Camera-type eye (tissue), 1 donor: ENCODE measurements at places on chromosomes 3 and 15. TPM values are rescaled to one million over a fixed set of nuclear protein-coding genes. Genes with fewer than 3 reads are reported as not detected.

APBA2 gene
- 49.4 TPM for total RNA-seq

XCR1 gene
- not detected for total RNA-seq

CPN2 gene
- total RNA-seq: not detected

CEP19 gene
- total RNA-seq: 7.4 TPM

GOLGA6B gene
- total RNA-seq: not detected

SLC27A2 gene
- total RNA-seq: 10.4 TPM

SPESP1 gene
- 0.93 TPM for total RNA-seq

PP2D1 gene
- total RNA-seq: not detected

ST3GAL6 gene
- total RNA-seq: 7.3 TPM

FGF12 gene
- 13.0 TPM for total RNA-seq

AHSG gene
- total RNA-seq: not detected

IGSF10 gene
- 36.2 TPM for total RNA-seq

LRRC31 gene
- total RNA-seq: not detected

PCYT1A gene
- 48.7 TPM for total RNA-seq

NR2F2 gene
- total RNA-seq: 27.2 TPM

APH1B gene
- total RNA-seq: 22.2 TPM

ACKR4 gene
- 6.6 TPM for total RNA-seq

MYZAP gene
- total RNA-seq: 2.9 TPM

ESYT3 gene
- 3.6 TPM for total RNA-seq

ASB14 gene
- 0.33 TPM for total RNA-seq

RNU5B-1 gene
- total RNA-seq: not detected

GOLGA6L7 gene
- not detected for total RNA-seq

PHLDB2 gene
- 41.3 TPM for total RNA-seq

ZNF609 gene
- 49.6 TPM for total RNA-seq

PRR20G gene
- not detected for total RNA-seq

RARRES1 gene
- 11.8 TPM for total RNA-seq

GNAT1 gene
- 66.7 TPM for total RNA-seq

TM4SF1 gene
- 86.8 TPM for total RNA-seq

GTF2A2 gene
- 28.6 TPM for total RNA-seq

MAP6D1 gene
- total RNA-seq: 2.9 TPM

SLC24A5 gene
- total RNA-seq: 22.1 TPM

TRIP4 gene
- 27.2 TPM for total RNA-seq

TMCO5A gene
- total RNA-seq: not detected

MORC1 gene
- total RNA-seq: not detected

IL17RD gene
- 32.2 TPM for total RNA-seq

EXD1 gene
- total RNA-seq: not detected

DUOXA1 gene
- 2.0 TPM for total RNA-seq

SPINT1 gene
- 27.4 TPM for total RNA-seq
